Activated naive CD4-positive, alpha-beta T cell (primary cell): ENCODE measurements at places on chromosomes 16 and 17.

DNA sequence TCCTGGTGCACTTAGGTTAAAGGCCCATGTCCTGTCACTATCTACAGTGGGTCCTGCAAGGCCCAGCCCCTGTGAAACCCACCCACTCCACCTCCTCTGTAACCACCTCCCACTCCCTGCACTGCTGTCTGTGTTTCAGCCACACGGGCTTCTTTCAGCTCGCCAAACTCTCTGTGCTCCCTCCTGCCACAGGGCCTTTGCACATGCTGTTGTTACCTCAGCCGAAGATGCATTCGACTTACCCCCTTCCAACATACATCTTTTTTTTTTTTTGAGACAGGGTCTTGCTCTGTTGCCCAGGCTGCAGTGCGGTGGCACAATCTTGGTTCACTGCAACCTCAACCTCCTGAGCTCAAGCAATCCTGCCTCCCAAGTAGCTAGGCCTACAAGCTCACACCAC lies 76.5 kb upstream of the RPL38 start:
- no peak for DNase-seq

GRCh38 chr16:12146966-12147365 lies 170.4 kb downstream of the SNX29 start:
- no peak for DNase-seq

- DNase-seq = no peak
These were observed 18.0 kb downstream of the C17orf75 start for GRCh38 chr17:32323811-32324491.

- DNase-seq = no peak
These were observed 76.3 kb downstream of the USP32 start for GRCh38 chr17:60315650-60316049.
